Chondrocyte (in vitro differentiated cells): ENCODE measurements at places on chromosomes 4 and X. TPM values are rescaled to one million over a fixed set of nuclear protein-coding genes. Genes with fewer than 3 reads are reported as not detected.

Gene ANK2
- total RNA-seq = 51.0 to 78.3 TPM (median 71.2 TPM) in 3 replicates

Gene UGT2B17
- total RNA-seq = not detected in 3 replicates

Gene ITGB1BP2
- total RNA-seq = 2.1 to 3.2 TPM (median 2.5 TPM) in 3 replicates

Gene CXorf65
- not detected in 3 replicates for total RNA-seq

Gene CTSO
- 7.2 to 13.9 TPM (median 7.5 TPM) in 3 replicates for total RNA-seq

Gene CT45A10
- not detected in 3 replicates for total RNA-seq
